ENCODE measurements at places on chromosomes 7 and 10. TPM values are rescaled to one million over a fixed set of nuclear protein-coding genes. Genes with fewer than 3 reads are reported as not detected.

GRCh38 chr7:16301291-16301690, 120.0 kb downstream of the CRPPA start:
- no peaks in the 10 kb centered on the region for H3K27me3 ChIP-seq
- no peaks in the 10 kb centered on the region for H3K36me3 ChIP-seq
- no peak overlapping the region for H3K27ac ChIP-seq
- H3K4me1 ChIP-seq: no peaks in the 10 kb centered on the region
- no peak overlapping the region for H3K4me3 ChIP-seq

DNA sequence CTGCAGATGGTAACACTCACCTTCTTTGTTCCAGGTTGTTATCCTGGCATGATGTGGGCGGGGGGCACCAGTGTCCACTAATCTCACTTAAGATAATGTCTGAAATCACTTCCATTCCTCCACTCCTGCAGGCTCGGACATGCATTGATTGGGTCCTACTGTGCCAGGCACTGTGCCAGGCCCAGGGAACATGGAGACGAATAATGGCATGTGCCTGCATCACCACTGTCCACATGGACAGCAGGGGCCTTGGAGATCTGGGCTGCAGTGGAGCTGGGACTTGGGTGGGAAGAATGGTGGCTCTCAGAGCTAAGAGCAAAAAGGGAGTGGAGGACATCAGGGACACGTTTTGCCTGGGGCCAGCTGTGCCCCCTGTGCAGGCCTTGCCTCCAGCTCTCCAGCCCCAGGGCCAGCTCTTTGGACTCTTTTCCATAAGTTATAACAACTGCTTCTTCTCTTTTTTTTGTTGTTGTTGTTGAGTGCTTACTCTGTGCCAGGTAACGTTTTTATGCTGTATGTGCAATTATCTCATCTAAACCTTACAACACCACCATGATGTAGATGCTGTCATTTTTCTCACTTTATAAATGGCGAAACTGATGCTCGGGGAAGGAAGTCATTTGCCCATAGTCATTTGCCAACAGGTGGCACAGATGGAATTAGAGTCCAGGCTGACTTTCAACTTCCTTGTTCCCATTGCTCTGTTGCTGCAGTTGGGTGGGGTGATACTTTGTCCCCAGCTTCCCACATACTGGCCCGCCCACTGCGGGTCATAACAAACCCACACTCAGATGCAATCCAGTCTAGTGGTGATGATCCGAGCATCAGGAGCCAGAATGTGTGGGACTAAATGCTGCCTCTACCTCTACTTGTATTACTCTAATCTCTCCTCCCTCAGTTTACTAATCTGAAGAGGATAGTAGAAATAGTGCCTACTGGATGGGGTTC, 19.1 kb downstream of the PLPP4 start:
- no peaks in the 10 kb centered on the region for H3K36me3 ChIP-seq
- H3K27ac ChIP-seq: no peak overlapping the region
- DNase-seq: no peak
- no peak overlapping the region for H3K4me3 ChIP-seq
- no peaks in the 10 kb centered on the region for H3K27me3 ChIP-seq

DNA sequence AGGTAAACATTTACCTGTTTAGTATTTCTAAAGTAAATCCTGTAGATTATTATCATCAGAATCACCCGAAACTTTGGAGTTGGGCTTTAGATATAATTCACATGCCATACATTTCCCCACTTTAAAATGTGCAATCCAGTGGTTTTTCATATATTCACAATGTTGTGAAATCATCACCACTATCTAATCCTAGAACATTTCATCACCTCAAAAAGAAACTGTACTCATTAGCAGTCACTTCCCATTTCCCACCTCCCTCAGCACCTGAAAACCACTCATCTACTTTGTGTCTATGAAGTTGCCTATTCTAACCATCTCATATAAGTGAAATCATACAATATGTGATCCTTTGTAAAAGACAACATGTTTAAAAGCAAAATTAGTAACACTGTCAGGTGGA, 182.6 kb downstream of the FZD1 start:
- H3K4me3 ChIP-seq: no peak overlapping the region
- no peaks in the 10 kb centered on the region for H3K4me1 ChIP-seq

- DNase-seq: no peak
- peaks cover 33% of the 10 kb centered on the region for H3K4me1 ChIP-seq
- no peaks in the 10 kb centered on the region for H3K27me3 ChIP-seq
- H3K27ac ChIP-seq: peak overlapping the region; percentile 19
Measured at GRCh38 chr7:107857541-107857912, 33.5 kb upstream of the DLD start.

DNA sequence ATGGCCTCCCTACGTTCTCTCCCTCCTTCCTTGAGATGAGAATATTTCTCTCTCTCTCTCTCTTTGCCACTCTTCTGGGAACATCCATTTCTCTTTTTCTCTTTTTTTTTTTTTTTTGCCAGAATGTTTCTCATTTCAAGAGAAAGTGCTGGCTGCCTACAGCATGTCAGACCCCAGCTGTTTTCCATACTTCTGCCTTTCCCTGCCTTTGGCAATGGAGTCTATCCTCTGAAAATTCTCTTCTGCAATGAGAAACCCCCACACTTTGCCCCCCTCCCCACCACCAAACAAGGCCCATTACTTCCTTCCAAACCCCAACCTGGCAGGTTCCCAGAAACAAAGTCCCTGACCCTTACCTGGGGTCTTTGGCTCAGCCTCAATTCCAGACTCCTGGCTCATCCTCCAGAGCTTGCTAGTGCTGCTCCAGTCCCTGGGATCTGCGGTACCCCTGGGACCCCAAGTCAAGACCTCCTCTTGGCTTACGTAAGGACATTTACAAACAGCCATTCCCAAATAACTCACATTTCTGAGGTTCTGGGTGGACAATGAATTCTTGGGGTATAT, 17.4 kb upstream of the CCL26 start:
- H3K4me3 ChIP-seq: no peak overlapping the region
- no peaks in the 10 kb centered on the region for H3K4me1 ChIP-seq
- DNase-seq: no peak
- H3K36me3 ChIP-seq: no peaks in the 10 kb centered on the region

- H3K27me3 ChIP-seq: no peaks in the 10 kb centered on the region
- H3K4me3 ChIP-seq: no peak overlapping the region
- no peak for DNase-seq
- H3K4me1 ChIP-seq: peaks cover 22% of the 10 kb centered on the region
Measured at GRCh38 chr7:100017300-100017699, 1.9 kb downstream of the ZKSCAN1 start.

DNA sequence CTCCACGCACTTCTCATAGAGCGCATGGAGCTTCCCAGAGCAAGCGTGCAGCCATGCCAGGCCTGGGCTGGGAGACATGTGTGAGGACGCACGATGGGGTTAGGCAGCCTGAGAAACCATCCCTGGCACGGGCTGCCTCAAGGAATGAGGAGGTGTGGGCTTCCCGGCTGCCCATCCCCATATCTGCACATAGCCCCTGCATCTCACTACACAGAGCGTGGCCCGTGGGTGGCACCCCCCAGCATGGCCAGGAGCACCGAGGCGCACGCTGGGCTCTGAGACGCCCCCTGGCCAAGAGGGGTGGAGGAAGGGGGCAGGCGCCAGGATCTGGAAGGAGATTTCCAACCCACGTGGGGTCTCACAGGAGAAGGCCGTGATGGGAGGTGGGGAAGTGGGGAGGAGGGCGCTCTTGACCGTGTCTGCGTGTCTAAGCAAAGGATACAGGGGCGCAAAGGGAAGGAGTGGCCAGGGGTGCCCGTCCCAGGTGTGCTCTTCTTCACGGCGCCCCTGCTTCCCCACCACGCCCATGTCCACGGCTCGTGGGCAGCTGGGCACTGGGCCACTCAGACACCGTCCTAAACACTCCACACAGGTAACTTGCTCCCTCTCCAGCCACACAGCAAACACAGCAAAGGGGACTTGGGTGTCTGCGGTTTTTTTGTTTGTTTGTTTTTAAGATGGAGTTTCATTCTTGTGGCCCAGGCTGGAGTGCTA, 340.5 kb downstream of the PTPRN2 start:
- H3K4me3 ChIP-seq: no peak overlapping the region
- no peak for DNase-seq
- H3K27me3 ChIP-seq: no peaks in the 10 kb centered on the region
- no peaks in the 10 kb centered on the region for H3K4me1 ChIP-seq
- no peaks in the 10 kb centered on the region for H3K36me3 ChIP-seq

DNA sequence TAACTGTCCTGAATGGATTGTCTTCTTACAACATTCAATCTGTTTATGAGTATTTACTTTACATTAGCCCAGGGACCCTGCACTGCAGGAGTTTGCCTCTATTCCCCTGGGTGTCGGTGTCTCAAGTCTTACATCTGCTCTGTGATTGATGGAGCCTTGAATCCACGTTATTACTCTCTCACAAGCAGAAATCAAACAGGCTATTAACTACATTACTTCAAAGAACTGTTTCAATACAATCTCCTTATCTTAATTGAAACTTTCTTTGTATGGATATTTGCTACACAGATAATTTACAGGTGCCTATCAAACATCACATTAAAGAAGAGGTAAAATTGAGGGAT, 3.1 kb upstream of the ARID5B start:
- peaks cover 27% of the 10 kb centered on the region for H3K4me1 ChIP-seq
- H3K36me3 ChIP-seq: no peaks in the 10 kb centered on the region
- H3K4me3 ChIP-seq: no peak overlapping the region
- no peak overlapping the region for H3K27ac ChIP-seq
- H3K27me3 ChIP-seq: no peaks in the 10 kb centered on the region

GRCh38 chr7:1679966-1680730, 10.1 kb downstream of the ELFN1 start:
- H3K4me1 ChIP-seq: no peaks in the 10 kb centered on the region
- no peak overlapping the region for H3K4me3 ChIP-seq
- DNase-seq: no peak
- H3K36me3 ChIP-seq: no peaks in the 10 kb centered on the region

- no peaks in the 10 kb centered on the region for H3K36me3 ChIP-seq
- no peak for DNase-seq
- H3K27ac ChIP-seq: peak overlapping the region; percentile 35
- peaks cover 30% of the 10 kb centered on the region for H3K4me1 ChIP-seq
- no peak overlapping the region for H3K4me3 ChIP-seq
Measured at GRCh38 chr10:14574291-14574690, 200.4 kb downstream of the FAM107B start.

SLC29A4 gene
- 0.32 TPM for total RNA-seq

EN2 gene
- total RNA-seq: not detected

UTF1 gene
- total RNA-seq: not detected
